ENCODE measurements at places on chromosomes 1 and 21.

DNA sequence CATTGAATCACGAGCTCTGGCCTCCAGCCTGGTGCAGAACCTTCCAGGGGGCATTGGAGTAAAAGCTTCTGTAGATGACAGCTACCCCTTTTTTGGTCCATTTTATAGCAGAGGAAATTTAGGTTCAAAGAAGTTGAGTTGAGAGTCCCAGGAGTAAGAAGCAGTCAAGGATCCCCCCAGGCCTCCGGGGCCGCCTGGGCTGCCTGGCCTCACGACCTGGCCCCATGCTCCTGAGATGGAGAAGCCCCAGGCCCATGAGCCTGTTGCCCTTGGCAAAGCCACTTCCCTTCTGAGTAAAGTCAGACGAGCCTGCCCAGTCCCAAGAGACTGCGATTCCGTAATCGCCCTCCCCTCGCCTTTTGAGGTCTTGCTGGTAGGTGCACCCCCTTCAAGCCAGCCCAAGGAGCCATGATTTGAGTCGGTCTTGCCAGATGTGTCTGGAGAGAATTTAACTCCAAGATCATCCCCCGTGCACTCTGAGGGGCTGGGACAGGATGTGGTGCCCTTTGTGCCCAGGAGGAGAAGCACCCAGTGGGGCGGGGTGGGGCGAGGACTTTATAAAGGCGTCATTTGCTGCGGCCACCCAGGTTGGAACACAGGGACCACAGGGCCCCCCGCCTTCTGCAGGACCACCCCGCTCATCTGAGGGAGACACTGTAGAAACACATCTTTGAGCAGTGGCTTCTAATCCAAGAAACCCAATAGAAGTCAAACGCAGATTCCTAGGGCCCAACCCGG, 30.1 kb downstream of the PDE9A start:
- DNase-seq: no peak

- DNase-seq: peak; percentile 47
These were observed 56.1 kb downstream of the HIVEP3 start for GRCh38 chr1:41862384-41863221.

GRCh38 chr1:109208394-109208793, 5.3 kb upstream of the SARS1 start:
- no peak for DNase-seq

GRCh38 chr1:224745394-224745793, 129.3 kb downstream of the CNIH3 start:
- no peak for DNase-seq

DNA sequence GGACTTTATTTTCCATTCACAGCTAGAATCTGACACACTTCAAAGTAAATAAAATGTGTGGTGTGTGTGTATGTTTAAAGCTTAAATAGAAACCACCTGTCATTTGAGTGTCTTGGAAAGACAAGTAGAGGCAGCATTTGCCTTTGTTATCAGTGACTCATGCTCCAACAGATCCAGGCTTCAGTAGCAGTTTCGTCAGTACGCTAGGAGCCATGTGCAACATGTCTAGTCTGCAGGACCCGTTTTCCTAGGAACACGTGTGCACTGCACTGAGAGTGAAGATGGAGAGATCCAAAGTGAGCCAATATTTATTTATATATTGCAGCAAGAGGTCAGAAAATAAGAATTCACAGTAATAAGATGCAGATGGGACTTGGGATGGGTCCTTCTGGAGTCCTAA, 41.8 kb downstream of the SGIP1 start:
- DNase-seq: no peak

Measured in epithelial cell of proximal tubule (primary cell).